Spleen (tissue), 13 donors: ENCODE measurements at places on chromosomes 16 and 17.

DNA sequence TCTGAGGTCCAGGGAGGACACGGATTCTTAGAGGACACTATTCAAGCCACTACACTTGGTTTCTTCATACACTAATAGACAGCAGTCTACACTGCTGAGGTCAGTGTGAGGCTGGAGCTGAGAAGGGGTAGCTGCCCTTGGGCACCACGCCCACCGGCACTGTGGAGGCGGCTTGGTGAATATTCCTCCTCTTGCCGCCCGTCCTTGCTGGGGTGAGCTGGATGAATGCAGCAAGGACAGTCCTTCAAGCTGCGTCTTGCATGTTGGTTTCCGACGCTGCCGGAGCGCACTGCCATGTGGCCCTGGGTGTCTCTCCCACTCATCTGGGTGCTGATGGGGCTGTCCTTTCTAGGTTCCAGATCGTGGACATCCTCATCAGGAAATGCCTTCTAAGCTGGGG lies 2.6 kb downstream of the ZNF205 start:
- DNase-seq: no peak
- H3K4me3 ChIP-seq: no peak overlapping the region
- no peak overlapping the region for H3K27ac ChIP-seq
- H3K36me3 ChIP-seq: peaks cover 10% of the 10 kb centered on the region
- peaks cover 7% of the 10 kb centered on the region for H3K27me3 ChIP-seq

- no peak overlapping the region for H3K4me3 ChIP-seq
- no peak for DNase-seq
- no peaks in the 10 kb centered on the region for H3K36me3 ChIP-seq
These were observed 268.0 kb upstream of the IRX3 start for GRCh38 chr16:54554581-54554980.

DNA sequence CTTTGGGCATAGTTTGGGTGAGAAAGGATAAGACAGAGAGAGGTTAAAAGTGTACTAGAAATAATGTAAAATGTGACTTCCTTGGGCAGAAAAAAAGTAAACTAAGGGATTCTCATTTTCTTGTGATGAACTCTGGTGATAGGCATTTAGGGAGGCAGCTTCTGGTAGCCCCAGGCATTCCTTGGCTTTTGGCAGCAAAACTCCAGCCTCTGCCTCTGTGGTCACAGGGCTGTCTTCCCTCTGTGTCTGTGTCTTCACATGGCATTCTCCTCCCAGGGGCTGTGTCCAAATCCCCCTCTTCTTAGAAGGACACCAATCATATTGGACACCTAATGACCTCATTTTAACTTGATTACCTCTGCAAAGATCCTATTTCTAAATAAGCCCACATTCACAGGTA lies 54.7 kb downstream of the HS3ST3B1 start:
- no peaks in the 10 kb centered on the region for H3K36me3 ChIP-seq
- H3K27ac ChIP-seq: no peak overlapping the region
- H3K27me3 ChIP-seq: no peaks in the 10 kb centered on the region
- H3K4me3 ChIP-seq: no peak overlapping the region

DNA sequence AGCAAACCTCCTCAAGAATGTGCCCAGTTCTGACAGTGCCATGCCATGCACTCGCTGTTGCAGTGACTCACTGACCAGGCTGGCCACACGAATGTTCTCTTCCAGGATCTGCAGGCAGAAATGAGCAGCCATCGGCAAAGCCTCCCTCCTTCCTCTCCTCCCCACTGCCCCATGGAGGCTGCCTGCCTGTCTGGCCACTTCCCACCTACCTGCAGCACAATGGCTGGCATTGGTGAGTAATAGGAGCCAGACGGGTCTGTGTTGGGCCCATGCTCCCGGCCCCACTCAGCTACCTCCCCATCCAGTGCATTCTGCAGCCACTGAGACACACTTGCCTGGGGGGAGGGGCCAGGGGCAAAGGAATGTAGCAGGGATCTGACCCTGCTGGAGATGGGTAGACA lies 2.8 kb upstream of the MATCAP1 start:
- no peaks in the 10 kb centered on the region for H3K27me3 ChIP-seq
- H3K27ac ChIP-seq: peak overlapping the region; percentile 96
- H3K4me3 ChIP-seq: no peak overlapping the region
- no peak for DNase-seq

GRCh38 chr16:56137269-56137668 lies 54.0 kb upstream of the GNAO1 start:
- H3K27ac ChIP-seq: no peak overlapping the region
- H3K4me1 ChIP-seq: no peaks in the 10 kb centered on the region
- DNase-seq: no peak
- no peaks in the 10 kb centered on the region for H3K36me3 ChIP-seq

DNA sequence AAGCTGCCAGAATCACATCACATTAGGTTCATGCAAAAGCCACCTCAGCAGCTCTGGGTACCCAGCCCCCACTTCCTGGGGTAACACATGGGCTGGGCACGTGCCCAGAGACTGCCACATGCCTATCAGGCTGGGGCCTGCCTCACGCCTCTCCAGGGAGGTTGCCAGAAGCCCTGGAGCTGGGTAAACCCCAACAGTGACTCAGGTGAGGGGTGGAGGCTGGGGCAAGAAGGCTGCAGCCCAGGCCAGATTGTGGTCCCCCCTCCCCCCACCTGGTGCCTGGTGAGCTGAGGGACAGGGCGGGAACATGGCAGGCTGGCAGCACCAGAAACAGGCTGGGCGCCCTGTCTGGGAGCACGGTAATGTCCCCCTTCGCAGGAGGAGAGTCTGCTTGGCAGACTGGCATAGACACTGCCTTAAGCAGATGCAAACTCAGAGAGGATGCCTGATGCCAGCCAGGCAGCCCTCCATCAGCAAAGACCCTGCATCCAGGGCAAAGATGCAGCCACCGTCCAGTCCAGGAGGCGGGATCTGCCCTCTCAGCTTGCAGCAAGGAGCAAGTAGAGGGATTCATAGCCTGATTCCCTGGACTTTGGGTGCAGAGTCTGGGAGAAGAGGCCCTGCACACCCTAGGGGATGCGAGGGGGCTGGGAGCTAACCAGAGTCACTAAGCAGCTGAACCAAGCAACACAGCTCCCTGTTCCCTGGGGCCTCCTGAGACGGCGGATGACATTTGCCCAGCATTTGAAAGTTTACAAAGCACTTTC lies 28.8 kb downstream of the NGFR start:
- H3K27me3 ChIP-seq: no peaks in the 10 kb centered on the region
- H3K4me1 ChIP-seq: peaks cover 17% of the 10 kb centered on the region
- H3K36me3 ChIP-seq: no peaks in the 10 kb centered on the region
- peak; percentile 67 for DNase-seq
- no peak overlapping the region for H3K27ac ChIP-seq
- H3K4me3 ChIP-seq: no peak overlapping the region

DNA sequence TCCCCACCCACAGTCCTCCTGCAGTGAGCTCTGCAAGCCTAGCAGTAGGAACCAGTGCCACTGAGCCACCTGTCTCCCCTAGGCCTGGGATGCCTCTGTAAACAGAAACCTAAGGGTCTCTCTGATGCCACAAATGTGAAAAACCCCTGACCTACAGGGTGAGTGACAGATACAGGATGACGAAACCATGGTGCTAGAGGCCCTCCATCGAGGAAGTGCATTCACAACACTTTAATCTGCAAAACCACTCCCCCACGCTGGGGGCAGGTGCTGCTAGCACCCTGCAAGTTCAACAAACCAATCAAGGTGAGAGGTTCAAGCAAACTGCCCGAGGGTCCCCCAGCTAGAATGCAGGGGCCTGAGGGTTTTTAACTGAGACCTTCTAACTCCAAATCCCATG lies 59.5 kb downstream of the CDYL2 start:
- DNase-seq: no peak
- peaks cover 3% of the 10 kb centered on the region for H3K4me1 ChIP-seq
- H3K4me3 ChIP-seq: no peak overlapping the region
- no peaks in the 10 kb centered on the region for H3K27me3 ChIP-seq

GRCh38 chr17:60230358-60230757 lies 80.6 kb downstream of the CA4 start:
- DNase-seq: no peak
- H3K27me3 ChIP-seq: no peaks in the 10 kb centered on the region
- no peak overlapping the region for H3K4me3 ChIP-seq
- no peak overlapping the region for H3K27ac ChIP-seq

DNA sequence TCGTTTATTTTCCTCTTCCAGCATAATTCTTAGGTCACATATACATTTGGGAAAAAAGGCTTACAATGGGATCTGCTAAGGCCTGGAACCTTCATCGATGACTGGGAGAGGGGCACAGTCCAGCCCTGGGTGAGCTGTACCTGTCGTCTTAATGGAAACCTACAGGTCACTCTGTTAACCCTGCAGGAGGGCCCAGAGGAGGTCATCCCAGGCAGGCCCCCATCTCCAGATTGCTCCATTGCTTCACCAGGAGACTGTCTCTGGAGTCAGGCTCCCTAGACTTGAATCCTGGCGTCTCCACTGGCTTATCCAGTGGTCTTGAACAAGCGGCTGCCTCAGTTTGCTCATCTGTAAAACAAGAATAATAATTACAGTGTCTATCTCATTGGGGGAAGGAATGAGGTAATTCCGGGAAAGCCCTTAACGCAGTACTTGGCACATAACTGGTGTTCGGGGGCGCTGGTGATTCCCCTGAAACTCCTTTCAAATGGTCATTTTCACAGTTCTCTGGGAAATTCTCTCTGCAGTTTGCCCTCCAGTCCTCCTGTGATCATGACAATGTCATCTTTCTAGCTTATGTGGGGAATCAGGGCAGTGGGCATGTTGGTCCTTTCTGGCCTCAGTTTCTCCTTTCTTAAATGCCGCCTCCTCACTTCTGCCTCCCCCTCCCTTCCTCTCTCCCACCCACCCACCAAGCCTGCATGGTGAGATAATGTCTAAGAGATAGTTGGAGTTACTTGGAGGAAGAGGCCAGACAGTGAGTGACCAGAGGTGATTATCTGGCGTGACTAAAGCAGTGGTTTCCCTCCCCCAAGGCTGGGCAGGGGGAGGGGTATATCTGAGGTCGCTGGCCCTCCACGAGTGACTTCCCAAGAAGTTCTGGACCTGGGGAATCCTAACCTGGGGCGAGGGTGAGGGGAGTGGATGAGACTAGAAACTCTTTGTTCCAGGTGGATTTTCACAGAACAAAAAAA lies 31.3 kb upstream of the TAC4 start:
- H3K36me3 ChIP-seq: no peaks in the 10 kb centered on the region
- H3K4me1 ChIP-seq: peaks cover 14% of the 10 kb centered on the region
- H3K4me3 ChIP-seq: no peak overlapping the region
- H3K27ac ChIP-seq: no peak overlapping the region

- peaks cover 12% of the 10 kb centered on the region for H3K4me1 ChIP-seq
- no peak for DNase-seq
- H3K27ac ChIP-seq: no peak overlapping the region
- H3K36me3 ChIP-seq: no peaks in the 10 kb centered on the region
- no peaks in the 10 kb centered on the region for H3K27me3 ChIP-seq
These were observed 8.1 kb upstream of the CAPN15 start for GRCh38 chr16:519425-519824.

GRCh38 chr17:55870044-55870443 lies 119.2 kb downstream of the PCTP start:
- H3K36me3 ChIP-seq: no peaks in the 10 kb centered on the region
- no peak overlapping the region for H3K27ac ChIP-seq
- no peaks in the 10 kb centered on the region for H3K4me1 ChIP-seq
- no peak overlapping the region for H3K4me3 ChIP-seq
- no peaks in the 10 kb centered on the region for H3K27me3 ChIP-seq
- no peak for DNase-seq

- H3K36me3 ChIP-seq: no peaks in the 10 kb centered on the region
- DNase-seq: no peak
- H3K4me1 ChIP-seq: no peaks in the 10 kb centered on the region
- H3K27me3 ChIP-seq: no peaks in the 10 kb centered on the region
These were observed 414.4 kb downstream of the WWOX start for GRCh38 chr16:78513838-78514237.

DNA sequence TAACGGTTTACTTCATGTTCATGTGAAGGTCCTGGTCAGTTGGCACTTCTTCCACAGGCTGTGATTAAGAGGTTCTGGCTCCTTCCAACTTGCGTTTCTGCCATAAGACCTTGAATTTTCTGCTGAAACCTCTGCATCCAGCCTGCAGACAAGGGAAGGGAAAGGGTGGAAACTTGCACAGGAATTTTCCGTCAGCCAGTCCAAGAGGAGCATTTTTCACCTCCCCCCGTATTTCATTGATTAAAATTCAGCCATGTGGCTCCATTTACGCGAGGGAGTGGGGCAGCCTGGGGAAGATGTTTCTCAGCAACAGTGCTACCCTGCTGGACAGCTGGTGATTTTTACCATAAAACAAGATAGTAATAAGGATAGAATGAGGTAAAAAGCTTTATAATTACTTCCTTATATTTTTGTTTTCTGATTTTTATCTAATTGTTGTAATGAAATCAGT lies 101.5 kb upstream of the SMIM36 start:
- peak; percentile 19 for DNase-seq
- H3K36me3 ChIP-seq: no peaks in the 10 kb centered on the region
- H3K4me1 ChIP-seq: no peaks in the 10 kb centered on the region
- no peaks in the 10 kb centered on the region for H3K27me3 ChIP-seq
- no peak overlapping the region for H3K27ac ChIP-seq

DNA sequence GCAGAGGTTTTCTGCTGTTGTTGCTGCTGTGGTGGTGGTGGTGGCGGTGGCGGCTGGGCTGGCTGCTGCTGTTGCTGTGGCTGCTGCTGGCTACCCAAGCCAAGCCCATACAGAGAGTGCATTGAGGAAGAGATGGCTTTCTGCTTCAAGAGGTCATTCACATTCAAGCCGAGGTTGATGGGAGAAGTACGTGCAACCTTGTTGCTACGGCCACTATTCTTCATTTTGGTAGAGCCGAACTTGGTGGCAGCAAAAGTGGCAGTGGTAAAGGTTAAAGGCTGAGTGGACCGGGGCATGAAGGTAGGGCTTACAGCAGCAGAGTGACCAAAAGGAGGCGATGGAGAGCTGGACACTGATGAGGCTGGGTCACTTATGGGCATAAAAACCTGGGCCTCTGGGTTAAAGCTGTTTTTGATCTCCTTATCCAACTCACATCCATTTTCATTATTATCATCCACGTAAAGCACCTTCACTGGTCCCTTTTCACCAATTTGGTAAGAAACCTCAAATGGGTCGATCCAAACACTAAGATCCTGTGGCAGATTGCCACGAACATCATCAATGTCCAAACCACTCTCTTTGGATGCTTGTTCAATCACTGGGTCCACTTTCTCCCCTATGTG lies 2.8 kb downstream of the TOB1 start:
- peaks cover 10% of the 10 kb centered on the region for H3K36me3 ChIP-seq
- H3K4me1 ChIP-seq: peaks cover 38% of the 10 kb centered on the region
- no peak overlapping the region for H3K27ac ChIP-seq
- no peak overlapping the region for H3K4me3 ChIP-seq
- no peak for DNase-seq

- H3K4me1 ChIP-seq: peaks cover 4% of the 10 kb centered on the region
- no peak overlapping the region for H3K27ac ChIP-seq
- H3K36me3 ChIP-seq: no peaks in the 10 kb centered on the region
- H3K4me3 ChIP-seq: no peak overlapping the region
- no peaks in the 10 kb centered on the region for H3K27me3 ChIP-seq
These were observed 1.3 kb upstream of the LRRC37A3 start for GRCh38 chr17:64920419-64921172.

GRCh38 chr17:7589204-7589868 lies 558 bp downstream of the SOX15 start:
- peak; percentile 93 for DNase-seq
- H3K27ac ChIP-seq: no peak overlapping the region
- H3K4me1 ChIP-seq: peaks cover 53% of the 10 kb centered on the region
- peaks cover 37% of the 10 kb centered on the region for H3K36me3 ChIP-seq
- no peak overlapping the region for H3K4me3 ChIP-seq
- no peaks in the 10 kb centered on the region for H3K27me3 ChIP-seq
